GM23248 (cell line): ENCODE measurements at places on chromosomes 11 and 22. TPM values are rescaled to one million over a fixed set of nuclear protein-coding genes. Genes with fewer than 3 reads are reported as not detected.

DNA sequence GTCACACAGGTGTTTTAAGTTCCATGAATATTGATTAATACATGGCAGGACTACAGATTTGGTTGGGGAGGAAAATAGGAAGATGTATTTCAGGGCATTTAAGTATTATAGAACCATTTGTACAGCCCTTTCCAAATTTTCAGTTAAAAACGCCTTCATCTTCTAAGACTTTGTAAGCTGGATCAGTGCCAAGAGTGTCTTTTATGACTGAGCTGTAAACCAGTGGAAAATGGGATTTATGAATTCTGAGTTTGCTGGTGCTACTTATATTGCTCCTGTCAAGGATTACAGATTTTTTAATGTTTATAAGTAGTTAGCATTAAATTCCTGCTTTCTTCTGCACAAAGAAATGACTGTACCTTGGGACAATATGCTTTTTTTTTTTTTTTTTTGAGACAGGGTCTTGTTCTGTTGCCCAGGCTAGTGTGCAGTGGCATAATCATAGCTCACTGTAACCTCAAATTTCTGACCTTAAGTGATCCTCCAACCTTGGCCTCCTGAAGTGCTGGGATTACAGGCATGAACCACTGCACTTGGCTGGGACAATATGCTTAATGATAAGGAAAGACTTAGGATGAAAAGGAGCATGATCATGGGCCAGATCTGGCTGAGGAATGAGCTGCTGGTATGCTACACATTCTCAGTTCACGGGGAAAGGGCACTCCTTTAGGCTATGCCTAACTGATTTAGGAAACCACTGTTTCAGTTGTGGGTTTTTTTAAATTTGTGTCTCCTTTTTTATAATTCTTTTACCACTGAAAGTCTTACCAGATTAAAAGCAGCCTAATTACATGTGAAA is 113.6 kb upstream of the MTNR1B start:
- DNase-seq = no peak

PACSIN3 gene
- total RNA-seq = 13.6 and 17.5 TPM in 2 replicates

GRCh38 chr11:35030716-35031213 is 108.2 kb upstream of the CD44 start:
- DNase-seq = peak; percentile 100

ENTHD1 gene
- not detected in 2 replicates for total RNA-seq

DNA sequence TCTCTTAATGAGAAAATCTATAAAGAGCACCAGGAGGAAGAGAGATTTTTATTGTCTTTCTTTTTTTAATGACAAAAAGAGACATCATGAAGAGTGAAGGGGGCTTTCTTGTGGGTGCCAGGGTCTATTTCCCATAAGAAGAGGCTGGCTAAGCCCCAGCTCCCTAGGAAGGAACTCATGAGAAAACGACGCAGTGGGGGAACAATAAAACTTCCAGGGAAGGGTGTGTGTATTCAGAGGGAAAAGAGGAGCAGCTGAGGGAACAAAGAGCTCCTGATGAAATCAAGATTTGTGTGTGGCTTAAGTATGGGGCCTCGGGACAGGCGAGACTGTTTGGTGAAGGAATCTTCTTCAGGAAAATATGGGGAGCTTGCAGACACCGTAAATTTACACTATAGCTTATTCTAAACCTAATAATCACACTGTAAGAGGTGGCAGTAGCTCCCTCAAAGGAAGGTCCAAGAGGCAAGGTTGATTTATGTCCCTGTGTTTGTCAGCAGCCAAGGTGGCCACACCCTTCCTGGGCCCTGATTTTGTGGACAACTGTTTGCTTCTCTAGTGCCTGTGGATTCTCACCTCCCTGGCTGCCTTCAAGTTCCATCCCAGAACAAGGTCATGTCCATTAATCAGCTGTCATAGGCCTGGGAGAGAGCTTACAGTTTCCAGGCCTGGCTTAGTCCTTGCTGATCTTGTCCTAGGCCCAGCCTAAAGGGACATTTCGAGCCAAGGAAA is 615.7 kb downstream of the INSC start:
- no peak for DNase-seq

- DNase-seq = no peak
These were observed 140.2 kb downstream of the DDX10 start for GRCh38 chr11:108805030-108805429.

- DNase-seq = no peak
These were observed 103.9 kb downstream of the ARL14EP start for GRCh38 chr11:30426781-30427180.

OR51B4 gene
- not detected in 2 replicates for total RNA-seq

POU2AF3 gene
- not detected in 2 replicates for total RNA-seq

- DNase-seq = peak; percentile 34
These were observed 41.3 kb downstream of the ABTB2 start for GRCh38 chr11:34316347-34317035.

DNA sequence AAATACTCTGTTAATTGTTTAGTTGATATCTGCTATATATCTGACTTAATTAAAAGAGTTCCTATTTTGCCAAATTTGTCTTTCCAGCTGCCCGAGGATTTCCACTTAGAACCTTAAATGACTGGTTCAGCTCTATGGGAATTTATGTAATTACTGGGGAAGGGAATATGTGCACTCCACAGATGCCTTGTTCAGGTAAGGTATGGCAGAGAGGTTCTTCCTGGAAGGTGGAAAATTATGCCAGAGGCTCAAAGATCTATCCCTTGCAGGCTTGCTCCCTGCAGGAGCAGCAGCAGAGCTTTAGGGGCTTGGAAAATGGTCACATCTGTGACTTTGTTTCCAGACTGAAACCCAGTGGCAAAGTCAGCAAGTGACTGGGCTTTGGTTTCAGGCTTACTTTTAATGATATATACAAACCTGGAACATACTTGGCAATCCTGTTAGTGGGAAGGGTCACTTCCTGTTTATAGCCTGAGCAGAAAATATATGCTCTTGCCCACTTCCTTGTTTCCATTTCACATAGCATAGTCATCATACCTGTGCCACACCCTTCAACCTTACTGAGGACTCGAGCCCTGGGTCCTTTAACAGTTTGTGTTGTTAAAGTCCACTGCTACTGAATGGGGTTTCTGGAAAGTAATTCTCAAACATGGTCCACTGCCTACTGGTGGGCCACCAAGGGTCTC is 23.7 kb downstream of the WBP2NL start:
- DNase-seq = no peak

- DNase-seq = no peak
These were observed 40.7 kb downstream of the CD6 start for GRCh38 chr11:61011950-61012736.
